Naive thymus-derived CD4-positive, alpha-beta T cell (primary cell): ENCODE measurements at places on chromosomes 13 and 19.

- H3K27me3 ChIP-seq: no peaks in the 10 kb centered on the region
- no peak for DNase-seq
- no peak overlapping the region for H3K27ac ChIP-seq
- H3K4me3 ChIP-seq: no peak overlapping the region
- H3K36me3 ChIP-seq: no peaks in the 10 kb centered on the region
Measured at GRCh38 chr13:44112700-44113329, 233.1 kb downstream of the LACC1 start.

- H3K4me3 ChIP-seq: peak overlapping the region; percentile 98
- H3K4me1 ChIP-seq: peaks cover 13% of the 10 kb centered on the region
- no peaks in the 10 kb centered on the region for H3K27me3 ChIP-seq
- no peak for DNase-seq
Measured at GRCh38 chr19:33175156-33175782, 18.9 kb upstream of the LRP3 start.

GRCh38 chr19:35315883-35316282 is 13.1 kb upstream of the CD22 start:
- no peaks in the 10 kb centered on the region for H3K36me3 ChIP-seq
- no peak overlapping the region for H3K27ac ChIP-seq
- H3K27me3 ChIP-seq: no peaks in the 10 kb centered on the region
- H3K4me1 ChIP-seq: no peaks in the 10 kb centered on the region

GRCh38 chr13:27027086-27027667 is 144.4 kb downstream of the USP12 start:
- no peaks in the 10 kb centered on the region for H3K36me3 ChIP-seq
- no peak overlapping the region for H3K4me3 ChIP-seq
- no peak overlapping the region for H3K27ac ChIP-seq

DNA sequence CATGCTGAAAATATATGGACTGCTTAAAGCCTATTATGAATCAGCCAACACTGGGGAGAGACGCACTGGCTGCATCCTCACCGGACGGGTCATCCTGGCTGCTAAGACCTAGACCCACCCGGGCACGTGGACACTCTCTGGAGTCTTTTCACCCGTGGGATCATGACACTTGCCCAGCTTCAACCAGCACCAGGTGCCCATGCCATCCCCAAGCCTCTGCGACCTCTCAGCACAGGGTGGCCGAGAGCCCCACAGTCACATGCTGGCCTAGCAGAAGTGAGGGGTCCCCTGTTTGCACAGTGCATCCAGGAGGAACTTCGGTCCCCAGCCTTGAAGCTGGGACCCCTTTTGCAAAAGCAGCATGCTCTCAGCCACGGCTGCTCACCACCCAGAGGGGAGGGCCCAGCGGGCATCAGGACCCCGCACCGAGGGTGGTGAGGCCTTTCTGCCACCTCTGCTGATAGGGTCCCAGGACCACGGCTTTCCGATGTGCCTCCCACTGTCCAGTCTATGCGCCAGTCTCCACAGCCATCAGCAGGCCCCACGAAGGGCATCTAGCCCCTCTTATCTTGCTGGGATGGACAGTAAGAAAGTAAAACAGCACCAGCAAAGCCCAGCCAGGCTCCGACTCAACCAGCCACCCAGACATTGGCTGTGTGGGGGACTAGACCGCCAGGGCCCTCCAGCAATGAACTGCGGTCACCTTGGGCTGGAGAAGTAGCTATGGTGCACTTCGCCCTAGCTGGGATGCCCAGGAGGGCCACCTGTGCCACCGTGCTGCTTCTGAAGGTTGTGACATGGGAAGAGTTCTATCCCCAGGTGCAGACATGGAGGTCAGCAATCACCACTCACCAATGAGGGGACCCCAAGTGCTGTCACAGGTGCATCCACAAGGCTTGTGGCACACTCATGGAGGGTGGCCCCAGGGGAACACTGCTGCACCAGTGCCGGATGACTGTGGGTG is 73.1 kb downstream of the CEBPG start:
- DNase-seq: no peak
- H3K27ac ChIP-seq: no peak overlapping the region
- no peaks in the 10 kb centered on the region for H3K27me3 ChIP-seq
- H3K4me3 ChIP-seq: no peak overlapping the region

DNA sequence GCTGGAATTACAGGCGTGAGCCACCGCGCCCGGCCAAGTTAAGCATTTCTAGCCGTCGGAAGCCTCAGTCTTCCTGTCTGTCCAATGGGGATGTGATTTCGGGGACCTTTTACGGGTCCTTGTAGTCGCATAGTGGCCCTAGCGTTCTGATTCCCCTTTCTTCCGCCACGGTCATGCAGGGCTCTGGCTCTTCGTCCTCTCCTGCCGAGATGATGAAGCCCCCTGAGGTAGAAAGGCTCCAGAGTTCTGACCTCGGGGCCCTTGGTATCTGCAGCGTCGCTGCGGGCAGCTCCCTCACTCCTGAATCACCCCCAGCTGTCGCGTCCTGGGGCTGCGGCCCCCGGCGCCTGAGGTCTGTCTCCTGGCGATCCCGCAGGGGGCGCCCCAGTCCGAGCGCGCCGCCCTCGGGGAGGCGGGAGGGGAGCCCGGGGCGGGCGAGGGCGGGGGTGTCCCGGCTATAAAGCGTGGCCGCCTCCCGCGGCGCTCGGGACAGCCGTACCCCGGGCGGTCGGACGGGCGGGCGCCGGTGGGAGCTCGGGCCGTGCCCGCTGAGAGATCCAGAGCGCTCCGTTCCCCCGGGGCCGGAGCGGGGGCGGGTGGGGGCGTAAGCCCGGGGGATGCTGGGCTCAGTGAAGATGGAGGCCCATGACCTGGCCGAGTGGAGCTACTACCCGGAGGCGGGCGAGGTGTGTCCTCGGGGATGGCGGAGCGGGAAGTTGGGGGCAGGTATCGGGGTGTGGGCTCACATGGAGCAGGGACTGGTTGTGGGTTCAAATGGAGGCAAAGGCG is at the start of gene FOXA3:
FOXA3 (plus strand) TSS at position 487 of the 789 bp plus-strand sequence; CDS start at position 618, 131 bp downstream.
- H3K4me3 ChIP-seq: peak within 1 kb of the TSS; percentile 95
- no peak within 1 kb of the TSS for H3K27ac ChIP-seq
- no peaks in the 10 kb centered on the region for H3K27me3 ChIP-seq
- H3K4me1 ChIP-seq: peaks cover 15% of the 10 kb centered on the region
- peak; percentile 50 for DNase-seq
- peaks cover 15% of the 10 kb centered on the region for H3K36me3 ChIP-seq

GRCh38 chr19:51317376-51317775 is 5.9 kb downstream of the IGLON5 start:
- H3K4me1 ChIP-seq: no peaks in the 10 kb centered on the region
- no peaks in the 10 kb centered on the region for H3K27me3 ChIP-seq
- no peaks in the 10 kb centered on the region for H3K36me3 ChIP-seq
